ENCODE measurements at places on chromosomes 5 and 9.

DNA sequence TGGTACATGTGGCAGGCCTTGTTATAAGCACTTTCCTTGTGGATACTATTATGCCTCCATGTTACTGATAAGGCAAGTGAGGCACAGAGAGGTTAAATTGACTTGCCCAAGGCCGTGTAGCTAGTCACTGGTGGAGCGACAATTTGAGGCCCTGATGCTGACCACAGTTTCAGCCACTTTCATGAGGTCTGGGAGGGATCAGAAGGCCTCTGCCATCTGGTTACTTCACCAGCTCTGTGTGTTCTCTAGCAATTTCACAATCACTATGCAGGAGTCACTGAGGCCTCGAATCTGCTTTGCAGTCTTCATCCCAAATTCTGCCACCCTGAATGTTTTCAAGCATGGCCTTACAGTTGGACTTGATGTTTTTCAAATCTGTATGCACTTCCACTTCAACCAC lies 9.1 kb downstream of the LRRC70 start:
- no peak for DNase-seq

DNA sequence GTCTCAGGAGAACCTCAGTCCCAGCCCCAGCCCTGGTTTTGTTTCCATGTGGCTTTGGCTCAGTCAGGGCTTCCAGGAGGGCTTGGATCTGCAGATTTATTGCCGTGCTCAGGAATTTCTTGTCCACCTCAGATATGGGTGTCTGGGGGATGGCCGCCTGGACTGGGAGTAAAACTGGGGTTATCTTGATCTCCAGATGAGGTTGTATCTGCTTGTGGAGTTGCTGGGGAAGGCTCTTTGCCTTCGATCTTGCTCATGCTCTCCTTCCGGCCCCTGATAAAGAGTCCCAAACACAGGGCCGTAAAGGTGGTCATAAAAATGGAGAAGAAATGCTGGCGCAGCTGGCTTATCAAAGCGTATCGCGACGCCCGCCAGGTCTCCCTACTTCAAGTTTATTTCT lies 17.8 kb upstream of the PITX1 start:
- no peak for DNase-seq

GRCh38 chr9:92807031-92807756 lies 42.6 kb upstream of the BICD2 start:
- no peak for DNase-seq

DNA sequence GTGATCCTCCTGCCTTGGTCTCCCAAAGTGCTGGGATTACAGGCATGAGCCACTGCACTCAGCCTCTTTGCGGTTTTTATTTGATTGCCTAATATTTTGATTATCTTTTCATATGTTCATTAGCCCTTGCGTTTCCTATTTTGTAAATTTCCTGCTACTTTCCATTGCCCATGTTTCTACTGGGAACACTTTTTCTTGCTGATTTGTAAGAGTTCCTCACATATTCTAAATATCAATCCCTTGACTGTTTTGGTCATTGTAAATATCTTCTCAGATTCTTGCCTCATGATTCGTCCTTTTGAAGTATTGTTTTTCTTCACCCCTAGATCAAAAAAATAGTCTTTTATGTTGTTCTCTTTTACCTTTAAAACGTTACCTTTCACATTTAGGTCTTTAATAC lies 37.9 kb upstream of the TTC1 start:
- no peak for DNase-seq

DNA sequence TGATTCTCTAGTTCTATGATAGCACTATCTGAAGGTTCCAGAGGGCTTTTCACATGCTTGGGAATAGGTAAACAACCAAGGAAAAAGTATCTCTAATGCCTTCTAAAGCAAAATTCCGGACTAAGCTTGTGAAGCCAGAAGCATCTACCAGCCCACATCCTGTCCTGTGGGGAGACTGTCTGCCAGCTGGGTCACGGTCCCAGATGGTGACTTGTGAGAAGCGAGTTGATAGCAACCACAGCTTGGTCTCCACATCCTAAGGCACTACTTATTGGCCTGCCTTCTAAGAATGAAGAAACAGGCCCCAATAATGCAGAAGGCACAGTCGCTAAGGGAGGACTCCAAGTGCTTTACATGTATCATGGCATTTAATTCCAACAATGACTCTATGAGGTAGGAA lies 184.1 kb upstream of the ADRA1B start:
- DNase-seq, result no peak

DNA sequence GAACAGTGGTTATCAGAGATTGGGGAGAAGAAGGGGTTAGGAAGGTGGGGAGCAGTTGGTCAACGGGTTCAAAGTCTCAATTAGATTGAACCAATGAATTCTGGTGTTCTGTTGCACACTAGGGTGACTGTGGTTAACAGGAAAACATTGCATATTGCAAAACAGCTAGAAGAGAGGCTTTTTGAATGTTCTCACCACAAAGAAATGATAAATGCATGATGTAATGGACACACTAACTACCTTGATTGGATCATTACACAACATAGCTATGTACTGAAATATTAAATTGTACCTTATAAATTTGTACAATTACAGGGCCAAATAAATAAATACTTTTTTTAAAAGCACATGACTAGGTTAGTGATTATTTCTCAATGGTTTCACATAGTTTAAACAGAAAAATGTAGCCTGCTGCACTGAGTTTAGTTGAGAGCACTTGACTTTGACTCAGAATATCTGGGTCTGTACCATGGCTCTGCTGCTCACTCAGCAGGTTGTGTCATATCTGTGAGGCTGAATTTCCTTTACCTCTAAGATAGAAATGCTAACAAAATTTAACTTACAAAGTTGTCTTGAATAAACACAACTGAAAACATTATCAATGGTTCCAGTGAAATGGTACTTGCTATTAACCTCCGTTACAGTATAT lies 30.4 kb downstream of the NUDT12 start:
- no peak for DNase-seq

DNA sequence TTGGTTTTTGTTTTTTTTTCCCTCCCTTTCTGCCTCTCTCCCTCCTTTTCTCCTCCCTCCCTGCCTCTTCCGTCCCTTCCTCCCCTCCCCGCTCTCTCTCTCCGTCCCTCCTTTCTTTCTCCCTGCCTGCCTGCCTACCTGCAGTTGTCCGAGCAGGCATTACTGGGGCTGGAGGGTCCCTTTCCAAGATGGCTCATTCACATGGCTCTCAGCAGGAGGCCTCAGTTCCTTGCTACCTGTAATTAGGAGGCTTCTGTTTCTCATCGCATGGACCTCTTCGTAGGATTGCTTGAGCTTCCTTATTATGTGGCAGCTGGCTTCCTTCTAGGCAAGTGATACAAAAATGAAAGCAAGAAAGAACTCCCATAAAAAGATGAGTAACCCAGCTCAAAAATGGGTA lies 8.0 kb downstream of the RGS3 start:
- DNase-seq, result no peak
